Muscle of back (tissue), 13 donors: ENCODE measurements at places on chromosomes 12 and 14. TPM values are rescaled to one million over a fixed set of nuclear protein-coding genes. Genes with fewer than 3 reads are reported as not detected.
A peak's percentile ranks its signal among the peaks of the same experiment; 100 is the strongest.

Gene RAB35
- 25.9 TPM for polyA plus RNA-seq

Gene CLSTN3
- polyA plus RNA-seq = 23.0 TPM

Gene AJUBA
- polyA plus RNA-seq = 43.1 TPM

Gene PCED1B
- 0.82 TPM for polyA plus RNA-seq

Gene TMEM132C
- polyA plus RNA-seq = 2.3 TPM

Gene HOXC11
- polyA plus RNA-seq = 0.08 TPM

Gene ANO4
- polyA plus RNA-seq = 0.61 TPM

Gene VDR
- polyA plus RNA-seq = 0.62 TPM

DNA sequence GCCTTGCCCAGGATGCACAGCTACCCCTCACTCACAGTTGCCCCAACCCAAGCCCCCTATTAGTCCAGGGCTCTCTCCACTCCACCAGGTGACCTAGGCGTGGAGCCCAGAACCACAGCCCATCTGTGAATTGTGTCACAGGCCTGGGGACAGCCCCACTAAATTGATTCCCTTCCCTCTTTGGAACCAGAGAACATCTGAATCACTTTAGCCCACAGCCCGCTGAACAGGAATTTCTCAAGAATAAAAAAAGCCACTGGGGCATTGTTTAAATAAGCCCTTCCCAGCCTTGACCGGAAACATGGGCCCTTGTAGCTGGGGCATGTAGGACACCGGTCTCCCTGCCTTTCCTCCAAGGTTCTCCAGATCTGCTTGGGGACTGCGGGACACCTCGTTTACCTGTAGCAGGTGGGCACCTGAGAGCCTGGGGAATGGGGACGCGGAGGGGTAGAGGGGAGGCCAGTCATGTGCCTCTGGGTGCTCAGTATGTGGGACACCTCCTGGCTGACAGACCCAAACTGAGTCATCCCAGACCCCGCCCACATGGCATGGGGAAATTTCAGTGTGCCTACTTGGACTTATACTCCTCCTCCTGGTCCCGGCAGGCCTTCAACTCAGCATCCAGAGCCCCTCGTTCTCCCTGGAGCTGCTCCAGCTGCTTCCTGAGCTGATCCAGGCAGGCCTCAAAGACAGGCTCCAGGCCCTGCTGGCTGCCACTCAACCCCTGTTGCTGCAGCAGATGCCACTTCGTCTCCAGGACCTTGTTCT lies 1.3 kb downstream of the KRT78 start:
- DNase-seq = no peak

- DNase-seq = no peak
Observed at GRCh38 chr12:32541754-32542374, 137.2 kb upstream of the DNM1L start.

DNA sequence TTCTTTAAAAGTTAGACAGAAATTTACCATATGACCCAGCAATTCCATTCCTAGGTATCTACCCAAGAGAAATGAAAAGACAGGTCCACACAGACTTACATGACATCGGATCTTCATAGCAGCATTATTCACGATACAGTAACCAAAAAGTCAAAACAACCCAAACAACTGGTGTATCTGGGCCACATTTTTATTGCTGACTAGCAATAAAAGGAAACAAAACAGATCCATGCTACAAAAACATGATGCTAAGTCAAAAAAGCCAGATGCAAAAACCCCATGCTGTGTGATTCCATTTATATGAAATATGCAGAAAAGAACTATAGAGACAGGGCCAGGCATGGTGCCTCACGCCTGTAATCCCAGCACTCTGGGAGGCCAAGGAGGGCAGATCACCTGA lies 12.9 kb downstream of the TMEM120B start:
- no peak for DNase-seq

- DNase-seq = no peak
Observed at GRCh38 chr14:53187921-53188463, 34.9 kb upstream of the DDHD1 start.

DNA sequence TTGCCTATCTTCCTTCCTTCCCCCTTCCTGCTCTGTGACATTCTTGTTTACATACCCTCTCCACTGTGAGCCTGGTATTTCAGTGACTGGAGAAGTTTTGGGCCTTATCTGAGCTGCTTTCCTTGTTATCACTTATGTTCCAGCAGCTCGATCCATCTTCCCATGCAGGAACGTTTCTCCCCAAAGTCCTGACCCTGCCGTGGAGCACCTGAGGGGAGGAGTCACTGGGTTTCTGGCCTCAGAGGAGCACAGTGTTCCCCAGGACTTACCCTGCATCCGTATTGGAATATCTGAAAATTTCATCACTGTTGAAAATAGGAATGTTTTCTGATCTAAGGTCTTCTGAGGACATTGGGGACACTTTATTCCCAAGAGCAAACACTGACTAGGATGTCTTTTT lies 141.8 kb downstream of the CACNA1C start:
- no peak for DNase-seq

DNA sequence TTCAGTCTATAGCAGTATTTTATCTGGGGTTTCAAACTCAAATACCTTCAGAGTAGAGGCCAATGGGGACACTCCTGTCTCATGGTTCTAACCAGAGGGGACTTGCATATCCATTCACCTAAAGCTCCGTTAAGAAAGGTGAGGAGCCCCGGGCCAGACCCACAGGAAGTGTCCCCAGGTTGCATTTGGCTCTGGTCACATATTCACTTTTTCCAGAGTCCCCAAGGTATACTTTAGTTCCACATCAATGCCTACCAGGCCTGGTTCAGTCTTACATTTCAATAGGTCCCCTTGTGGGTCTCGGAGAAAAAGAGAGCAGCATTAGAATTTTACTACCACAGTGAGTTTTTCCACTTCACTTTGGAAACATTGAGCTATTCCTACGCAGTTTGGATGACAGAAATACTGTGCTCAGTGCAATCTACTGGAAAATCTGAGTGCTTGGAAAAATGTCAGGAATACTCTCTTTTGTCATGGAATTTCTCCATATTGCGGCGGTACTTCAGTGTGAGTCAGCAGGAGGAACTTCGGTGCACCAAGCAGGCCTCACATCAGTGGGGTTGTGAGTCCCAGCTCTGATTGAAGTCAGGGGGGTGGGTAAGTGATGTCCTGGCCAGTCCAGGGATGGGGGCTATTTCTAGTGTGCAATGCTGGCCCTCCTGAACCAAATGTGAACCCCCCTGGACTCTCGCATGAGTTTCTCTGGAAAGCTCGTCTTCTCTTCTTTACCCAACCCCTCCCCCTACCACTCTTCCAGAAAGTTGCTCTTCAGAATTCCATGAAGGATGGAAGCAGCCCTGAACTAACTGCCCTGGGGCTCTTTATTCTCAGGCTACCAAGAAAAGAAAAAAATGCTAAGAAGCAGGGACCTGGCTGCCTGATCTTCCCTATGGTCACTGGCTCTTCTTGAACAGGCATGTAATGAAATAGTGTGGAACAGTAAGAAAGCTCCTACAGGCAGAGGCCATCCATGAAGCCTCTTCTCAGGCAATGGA lies 184.7 kb downstream of the PRKCH start:
- peak; percentile 87 for DNase-seq

- DNase-seq = no peak
Observed at GRCh38 chr14:103539056-103539825, 10.2 kb downstream of the TRMT61A start.

DNA sequence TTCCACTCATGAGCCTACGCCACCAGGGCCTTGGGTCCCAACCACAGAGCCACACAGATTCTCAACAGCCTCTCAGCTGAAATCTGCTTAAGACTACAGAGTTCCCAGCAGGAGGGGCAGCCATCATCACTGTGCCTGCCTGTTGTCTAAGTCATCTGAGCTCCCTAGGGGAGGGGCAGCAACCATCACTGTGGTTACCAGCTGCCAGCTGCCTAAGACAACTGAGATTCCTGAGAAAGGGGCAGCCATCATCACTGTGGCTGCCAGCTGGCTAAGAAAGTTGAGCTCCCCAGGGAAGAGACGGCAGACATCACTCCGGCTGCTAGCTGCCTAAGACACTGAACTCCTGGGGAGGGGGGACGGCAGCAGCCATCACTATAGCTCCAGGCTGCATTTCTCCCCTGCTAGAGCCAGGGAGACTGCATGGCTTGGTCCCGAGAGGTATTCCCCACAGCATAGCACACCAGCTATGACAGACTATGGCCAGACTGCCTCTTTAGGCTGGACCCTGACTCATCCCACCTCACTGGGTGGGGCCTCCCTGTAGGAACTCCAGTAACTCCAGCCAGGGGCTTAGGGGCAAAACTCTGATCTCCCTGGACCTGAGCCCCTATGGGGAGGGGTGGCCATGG lies 37.2 kb upstream of the C14orf132 start:
- DNase-seq = peak; percentile 42

- DNase-seq = no peak
Observed at GRCh38 chr14:88941414-88941813, 117.0 kb downstream of the TTC8 start.

GRCh38 chr12:117703584-117703983 lies 265.2 kb downstream of the KSR2 start:
- DNase-seq = no peak

GRCh38 chr12:123037791-123038190 lies 57.3 kb downstream of the ARL6IP4 start:
- no peak for DNase-seq
